ENCODE measurements at places on chromosomes 3 and 15.

GRCh38 chr3:108062051-108062450 lies 28.8 kb downstream of the CD47 start:
- no peak for DNase-seq

DNA sequence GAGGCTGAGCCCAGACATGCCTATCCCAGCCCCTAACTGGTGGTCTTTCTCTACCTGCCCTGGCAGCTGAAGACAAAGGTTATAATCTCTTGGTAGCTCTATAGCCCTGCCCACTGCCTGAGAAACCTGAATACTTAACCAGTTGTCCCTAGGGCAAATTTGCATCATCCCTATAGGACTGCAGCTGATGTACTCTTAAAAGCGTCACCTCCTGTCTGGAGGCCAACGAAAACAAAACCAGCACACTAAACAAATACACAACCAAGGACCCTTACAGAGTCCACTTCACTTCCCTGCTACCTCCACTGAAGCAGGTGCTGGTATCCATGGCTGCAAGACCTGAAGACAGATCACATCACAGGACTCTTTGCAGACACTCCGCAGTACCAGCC lies 98.0 kb downstream of the KCNAB1 start:
- DNase-seq = no peak

GRCh38 chr3:55616803-55617202 lies 129.7 kb upstream of the WNT5A start:
- DNase-seq = no peak

DNA sequence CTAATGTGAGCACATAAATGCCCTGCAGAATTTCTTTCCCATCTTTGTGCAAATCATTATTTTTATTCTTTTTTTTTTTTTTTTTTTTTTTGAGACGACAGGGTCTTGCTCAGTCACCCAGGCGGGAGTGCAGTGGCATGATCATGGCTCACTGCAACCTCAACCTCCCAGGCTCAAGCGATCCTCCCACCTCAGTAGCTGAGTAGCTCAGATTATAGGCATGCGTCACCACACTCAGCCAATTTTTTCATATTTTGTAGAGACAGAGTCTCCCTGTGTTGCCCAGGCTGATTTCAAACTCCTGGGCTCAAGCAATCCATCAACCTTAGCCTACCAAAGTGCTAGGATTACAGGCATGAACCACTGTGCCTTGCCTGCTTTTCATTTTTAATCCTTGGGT lies 22.9 kb downstream of the DAG1 start:
- DNase-seq = no peak

GRCh38 chr3:20604659-20605058 lies 418.7 kb upstream of the SGO1 start:
- no peak for DNase-seq

- DNase-seq = no peak
Measured at GRCh38 chr3:117922039-117922438, 1112.6 kb downstream of the IGSF11 start.

DNA sequence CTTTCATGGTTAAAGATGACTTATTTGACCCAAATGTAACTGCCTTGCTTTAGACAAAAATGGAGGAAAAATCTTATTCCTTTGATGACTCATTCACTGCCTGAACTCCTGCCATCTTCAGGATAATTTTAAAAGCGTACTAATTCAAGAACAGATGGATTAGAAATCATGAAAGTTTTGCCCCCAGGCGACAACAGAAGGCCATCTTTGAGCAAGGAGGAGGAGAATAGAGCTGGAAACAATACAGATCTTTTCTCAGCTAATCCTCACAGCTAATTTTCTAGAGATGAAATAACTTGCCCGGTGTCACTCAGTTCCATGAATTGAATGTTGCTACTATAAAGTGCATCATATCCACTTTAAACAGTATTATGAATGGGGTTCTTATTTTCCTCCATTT lies 324.7 kb upstream of the RARB start:
- no peak for DNase-seq

DNA sequence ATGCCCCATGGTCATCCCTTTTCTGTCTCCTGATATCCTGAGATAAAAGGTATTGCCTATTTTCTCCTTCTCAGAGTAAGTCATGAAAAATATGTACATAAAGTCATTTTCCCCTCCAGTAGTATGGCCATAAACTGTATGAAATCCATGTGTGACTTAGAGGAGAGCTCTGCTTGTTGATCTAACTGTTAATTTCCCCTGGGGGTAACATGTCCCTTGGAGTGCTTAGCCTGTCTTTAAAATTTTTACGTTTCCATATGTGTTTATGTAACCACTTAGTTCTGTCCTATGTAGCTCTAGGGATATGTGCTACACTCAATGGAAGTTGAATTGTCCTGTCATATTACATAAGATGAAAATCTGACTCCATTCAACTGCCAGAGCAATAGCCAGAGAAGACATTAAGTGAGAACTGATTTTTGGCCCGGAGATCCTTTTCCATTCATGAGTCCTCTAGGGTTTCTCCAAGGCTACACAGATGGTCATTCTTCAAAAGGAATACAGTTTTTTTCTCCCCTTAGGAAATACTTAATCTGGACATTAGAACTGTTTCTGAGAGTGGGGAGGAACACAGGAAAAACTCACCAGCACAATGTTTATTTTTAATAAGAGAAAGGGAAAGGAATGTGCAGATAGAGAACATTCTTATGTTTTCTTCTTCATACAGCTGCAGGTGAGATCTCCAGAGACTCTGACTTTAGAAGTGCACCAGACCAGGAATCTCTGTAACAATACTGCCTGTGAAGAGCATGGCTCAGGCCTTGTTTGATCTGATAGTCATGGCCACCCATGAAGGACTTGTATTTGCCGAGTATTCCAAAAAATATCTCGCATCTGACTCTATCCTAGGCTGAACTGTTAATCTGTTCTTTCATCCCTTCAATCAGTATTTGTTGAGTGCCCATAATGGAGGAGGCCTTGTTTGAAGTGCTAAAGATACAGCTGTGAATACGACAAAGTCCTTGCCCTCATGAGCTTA lies 29.8 kb upstream of the CLRN1 start:
- DNase-seq = no peak

DNA sequence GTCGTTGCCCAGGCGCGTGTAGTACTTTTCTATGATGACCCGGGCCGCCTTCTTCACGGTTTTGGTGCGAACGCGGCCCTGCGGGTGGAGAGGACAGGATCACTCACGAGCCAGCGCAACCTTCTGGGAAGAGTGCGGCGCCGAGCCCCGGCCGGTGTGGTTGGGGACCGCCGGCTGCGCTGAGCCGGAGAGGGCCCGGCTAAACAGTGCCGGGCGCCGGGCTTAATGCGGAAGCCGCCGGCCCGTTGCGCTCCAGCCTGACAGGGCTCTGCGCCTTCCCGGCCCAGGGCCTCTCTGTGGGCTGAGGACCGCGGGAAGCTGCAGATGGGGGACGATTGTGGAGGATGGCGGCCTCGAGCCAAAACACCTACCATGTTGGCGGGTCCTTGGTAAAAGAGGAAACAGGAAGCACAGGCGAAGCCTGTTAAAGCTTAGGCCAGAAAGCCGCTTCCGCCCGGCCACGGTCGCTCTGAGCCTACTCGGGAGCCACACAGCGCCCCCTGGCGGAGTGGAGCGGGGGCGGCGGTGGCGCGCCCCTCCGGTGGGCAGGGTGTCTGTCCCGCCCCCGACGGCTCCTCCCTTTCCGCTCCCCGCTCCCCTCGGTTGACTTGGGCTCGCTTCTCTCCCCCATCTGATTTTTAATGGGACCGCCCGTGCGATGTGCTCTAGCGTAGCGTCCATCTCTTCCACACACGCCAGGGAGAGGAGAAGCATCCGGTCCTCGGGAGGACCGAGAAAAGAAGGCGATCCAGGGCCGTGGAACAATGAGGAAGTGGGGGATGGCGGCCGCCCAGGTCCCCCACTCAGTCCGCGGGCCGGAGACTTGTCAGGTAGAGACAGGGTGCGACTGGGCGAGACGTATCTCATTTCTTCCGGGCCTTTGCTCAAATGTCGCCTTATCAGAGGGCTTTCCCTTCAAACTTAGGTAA lies at the start of gene RPS17:
RPS17 (minus strand) TSS at position 403 of the 929 bp plus-strand sequence; CDS start at position 374, 29 bp downstream.
- peak; percentile 99 for DNase-seq

DNA sequence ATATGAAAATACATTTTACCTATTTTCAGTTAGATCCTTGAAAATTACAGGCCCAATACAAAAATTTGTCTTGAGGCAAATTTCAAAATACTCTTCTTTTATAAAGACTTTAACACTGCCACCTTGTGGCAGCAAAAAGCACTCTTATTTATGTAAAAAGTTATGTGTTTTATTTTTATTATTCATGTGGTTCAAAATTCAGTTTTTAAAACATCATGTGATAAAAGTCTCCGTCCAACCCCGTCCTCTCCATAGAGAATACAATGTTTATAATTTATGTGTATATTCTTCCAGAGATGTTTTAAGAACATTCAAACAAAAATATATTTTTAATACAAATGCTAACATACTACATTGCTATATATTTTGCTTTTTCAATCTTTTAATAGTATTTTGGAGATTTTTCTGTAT lies 36.9 kb upstream of the TRIM59 start:
- no peak for DNase-seq

DNA sequence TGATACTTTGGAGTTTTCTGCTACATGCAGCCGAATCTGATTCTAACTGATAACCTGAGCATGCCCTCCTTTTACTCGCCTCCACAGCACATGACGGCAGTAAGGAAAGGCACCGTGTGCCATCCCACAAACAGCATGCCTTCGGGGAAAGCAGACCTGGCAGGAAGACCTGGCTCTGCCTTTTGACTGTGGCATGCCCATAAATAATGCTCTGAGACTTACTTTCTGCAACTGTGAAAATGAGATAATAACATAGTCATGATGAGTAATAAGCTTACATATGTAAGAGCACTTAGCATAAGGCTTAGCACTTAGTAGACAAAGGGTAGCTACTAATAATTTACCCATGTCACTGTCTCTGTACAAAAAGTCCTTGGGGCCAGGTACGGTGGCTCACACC lies 32.9 kb downstream of the MTHFS start:
- no peak for DNase-seq

DNA sequence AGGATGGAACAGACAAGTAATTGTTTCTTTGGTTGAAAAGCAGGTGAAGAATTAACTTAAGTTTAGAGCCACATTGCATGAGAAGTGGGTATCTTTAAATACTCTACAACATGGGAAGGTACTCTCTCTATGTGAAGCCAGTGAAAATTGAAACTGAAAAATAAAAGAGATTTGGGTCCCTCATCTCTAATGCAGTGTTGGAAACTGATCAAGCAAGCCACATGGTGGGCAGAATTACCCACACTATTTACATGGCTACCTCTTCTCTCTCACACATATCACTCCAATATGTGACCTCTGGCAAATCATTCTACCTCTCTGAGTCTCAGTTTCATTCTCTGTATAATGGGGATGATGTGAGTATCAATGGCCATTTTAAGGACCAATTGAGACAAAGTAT lies 339.0 kb downstream of the IL5RA start:
- DNase-seq = no peak

- DNase-seq = no peak
Measured at GRCh38 chr3:156382458-156383346, 172.2 kb downstream of the SSR3 start.

GRCh38 chr15:31459400-31459748 lies 132.7 kb downstream of the KLF13 start:
- no peak for DNase-seq

GRCh38 chr3:143414571-143415253 lies 295.1 kb downstream of the CHST2 start:
- DNase-seq = no peak

DNA sequence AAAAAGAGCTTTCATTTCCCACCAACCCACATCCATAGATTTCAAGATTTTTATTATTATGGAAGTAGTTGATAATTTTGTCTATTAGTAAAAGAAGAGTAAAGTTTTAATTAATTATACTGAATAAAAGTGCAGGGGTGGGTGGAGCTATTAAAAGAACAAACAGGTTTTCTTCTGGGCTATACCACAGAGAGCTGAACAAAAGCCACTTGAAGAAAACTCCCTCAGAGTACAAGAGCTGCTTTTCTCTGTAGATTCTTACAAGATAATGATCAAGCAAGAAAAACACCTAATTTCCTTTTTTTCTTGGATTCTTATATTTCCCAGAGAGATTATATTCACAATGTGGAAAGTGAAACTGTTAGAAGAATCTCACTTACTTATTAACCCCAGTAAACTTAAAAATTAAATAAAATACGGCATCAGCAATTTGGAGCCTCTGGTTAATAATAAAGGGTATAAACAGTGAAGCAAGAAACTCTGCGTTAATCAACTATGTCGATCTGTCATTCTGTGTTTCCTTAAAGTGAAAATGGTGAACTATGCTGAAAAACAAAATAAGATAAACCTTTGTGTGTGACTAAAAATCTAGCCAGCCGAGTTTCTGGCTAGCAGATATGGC lies 84.9 kb downstream of the THBS1 start:
- no peak for DNase-seq

GRCh38 chr15:91429973-91430372 lies 329.9 kb downstream of the SV2B start:
- no peak for DNase-seq

DNA sequence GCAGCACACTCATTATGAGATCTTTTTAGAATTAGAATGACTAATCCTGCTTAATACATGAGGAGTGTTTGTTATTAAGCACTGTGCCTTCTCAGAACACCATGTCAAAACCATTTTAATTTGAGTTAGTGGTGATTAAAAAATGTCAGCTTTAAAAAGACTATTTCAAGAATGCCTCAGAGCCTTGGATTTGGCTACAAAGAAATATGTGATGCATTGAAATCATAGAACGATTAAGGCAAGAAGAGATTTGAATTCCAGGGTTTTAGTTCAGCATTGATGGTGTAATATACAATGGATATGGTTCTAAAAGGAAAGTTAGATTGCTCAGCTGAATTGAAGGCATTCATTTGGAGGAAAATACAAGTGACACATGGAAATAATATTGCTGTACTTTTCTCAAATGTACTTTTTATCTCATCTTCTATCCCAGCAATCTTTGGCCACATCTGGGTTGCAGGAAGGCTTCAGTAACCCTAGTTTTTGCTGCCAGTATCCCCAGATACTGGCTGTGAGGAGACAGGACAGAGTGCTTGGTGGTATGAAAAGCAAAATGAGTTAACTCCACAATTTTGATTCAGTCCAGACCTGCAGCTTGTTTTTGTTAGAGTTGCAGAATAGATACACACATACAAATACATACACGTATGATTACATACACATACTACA lies 303.8 kb downstream of the CLSTN2 start:
- DNase-seq = no peak

DNA sequence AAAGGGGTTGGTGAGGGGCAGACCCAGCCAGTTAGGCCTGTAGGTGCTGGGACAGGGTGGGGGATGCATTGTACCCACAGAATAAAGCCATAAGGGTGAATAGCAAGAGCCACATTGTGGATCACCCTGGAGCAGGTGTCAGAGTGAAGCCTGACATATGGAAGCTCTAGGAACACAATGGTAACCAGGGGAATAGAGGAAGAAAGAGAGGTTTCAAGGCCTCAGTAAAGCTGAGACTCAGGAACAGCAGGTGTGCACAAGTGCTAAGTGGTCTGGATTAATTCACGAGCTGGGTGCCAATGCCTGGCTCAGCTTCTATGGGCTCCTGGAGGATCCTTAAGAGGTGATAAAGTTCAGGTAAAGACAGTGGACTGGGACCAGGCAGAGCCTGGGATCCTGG lies 323.7 kb upstream of the CTNNB1 start:
- DNase-seq = no peak
